ENCODE measurements at places on chromosomes 11 and 22.
A peak's percentile ranks its signal among the peaks of the same experiment; 100 is the strongest.

DNA sequence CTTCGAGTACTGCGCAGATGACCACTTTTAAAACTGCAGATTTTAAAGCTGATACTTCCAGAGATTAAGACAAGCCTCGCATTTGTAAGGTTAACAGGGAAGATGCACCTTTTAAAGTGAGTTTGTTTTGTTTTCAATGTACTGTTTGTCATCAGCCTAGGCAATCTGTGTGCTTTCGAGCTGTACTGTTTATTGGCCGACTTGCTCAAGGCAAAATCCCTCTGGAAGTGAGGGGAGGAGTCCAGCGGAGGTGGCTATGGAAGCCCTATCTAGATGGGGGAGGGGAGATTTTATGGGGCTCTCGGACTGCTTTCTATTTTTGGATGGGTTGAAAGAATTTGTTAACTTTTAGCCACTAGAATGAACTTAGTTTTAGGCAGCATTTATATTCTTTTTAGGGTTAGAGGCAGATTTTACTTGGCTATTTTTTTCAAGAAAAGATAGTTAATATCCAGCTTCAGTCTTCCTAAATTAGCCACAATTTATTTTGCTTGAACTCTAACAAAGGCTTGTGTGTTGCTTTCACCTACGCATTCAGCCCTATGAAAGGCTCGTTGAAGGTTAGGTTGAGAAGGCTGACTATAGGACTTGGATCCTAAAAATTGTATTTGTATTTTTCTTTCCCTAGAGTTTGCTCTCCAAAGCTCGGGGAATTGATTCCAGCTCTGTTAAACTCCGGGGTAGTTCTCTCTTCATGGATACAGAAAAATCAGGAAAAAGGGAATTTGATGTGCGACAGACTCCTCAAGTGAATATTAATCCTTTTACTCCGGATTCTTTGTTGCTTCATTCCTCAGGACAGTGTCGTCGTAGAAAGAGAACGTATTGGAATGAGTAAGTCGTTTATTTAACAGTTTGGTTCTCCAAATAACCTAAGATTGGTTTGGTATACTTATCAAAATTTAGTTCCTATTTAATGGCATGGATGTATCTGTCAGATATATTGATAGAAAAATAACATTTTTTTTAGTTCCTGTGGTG is 2.1 kb downstream of the WEE1 start:
- no peak for DNase-seq

DNA sequence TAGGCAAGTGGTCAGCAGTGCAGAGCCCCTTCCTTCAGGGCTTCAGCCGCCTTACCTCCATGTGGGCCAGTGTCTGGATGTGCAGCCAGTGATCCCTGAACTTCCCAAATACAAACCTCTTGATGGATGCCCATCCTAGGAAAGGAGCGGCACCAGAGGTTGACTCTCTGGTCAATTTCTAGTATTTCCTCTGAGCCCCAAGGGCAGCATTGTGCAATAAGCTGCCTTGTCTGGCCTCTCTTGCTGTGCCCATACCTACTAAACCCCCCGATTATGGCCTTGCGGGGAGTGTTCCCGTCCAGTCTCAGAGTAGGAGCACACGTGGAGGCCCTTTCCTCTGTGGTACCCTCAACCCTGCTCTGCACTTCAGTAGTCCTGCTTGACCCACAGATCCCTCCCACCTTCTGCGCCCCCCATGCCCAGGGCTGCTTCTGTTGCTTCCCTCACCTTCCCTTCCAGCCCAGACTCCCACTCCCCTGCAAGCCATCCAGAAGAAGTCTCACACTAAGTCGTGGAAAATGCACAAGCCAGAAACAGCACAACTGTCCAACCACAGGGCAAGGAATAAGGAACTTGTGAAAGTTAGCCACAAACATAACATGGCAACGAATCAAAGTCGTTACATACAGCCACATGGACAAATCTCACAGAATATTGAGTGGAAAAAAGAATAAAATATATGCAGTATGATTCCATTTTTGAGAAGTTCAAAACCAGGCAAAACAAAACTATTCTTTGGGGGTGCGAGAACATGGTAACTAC is 39.6 kb upstream of the HORMAD2 start:
- no peak for DNase-seq

- no peak for DNase-seq
Measured at GRCh38 chr11:2898366-2899079, 12.9 kb upstream of the CDKN1C start.

- DNase-seq: no peak
Measured at GRCh38 chr11:15836795-15837194, 519.6 kb downstream of the SOX6 start.

GRCh38 chr11:78840623-78841022 is 266.0 kb upstream of the NARS2 start:
- DNase-seq: no peak

- no peak for DNase-seq
Measured at GRCh38 chr11:1921574-1922141, 2.2 kb downstream of the TNNT3 start.

- no peak for DNase-seq
Measured at GRCh38 chr11:19258641-19259230, 18.0 kb upstream of the E2F8 start.

DNA sequence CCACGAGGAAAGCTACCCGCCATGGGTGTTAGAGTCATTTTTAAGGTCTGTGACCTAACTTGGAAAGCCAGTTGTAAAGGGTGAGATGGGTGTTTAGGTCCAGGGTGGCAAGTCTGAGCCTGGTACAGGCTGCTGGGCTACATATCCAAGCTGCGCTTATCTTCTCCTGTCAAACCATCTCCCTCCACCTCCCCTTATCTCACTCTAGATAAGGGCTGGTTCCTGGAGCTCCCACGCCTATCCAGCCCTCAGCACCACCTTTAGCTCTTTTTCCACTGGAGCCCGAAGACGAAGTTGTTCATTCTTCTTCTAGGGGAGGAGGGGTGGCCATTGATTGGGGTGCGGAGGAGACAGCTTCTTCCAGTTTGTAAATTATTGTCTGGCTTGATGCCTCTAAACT is 48.5 kb downstream of the MICAL2 start:
- DNase-seq: no peak

DNA sequence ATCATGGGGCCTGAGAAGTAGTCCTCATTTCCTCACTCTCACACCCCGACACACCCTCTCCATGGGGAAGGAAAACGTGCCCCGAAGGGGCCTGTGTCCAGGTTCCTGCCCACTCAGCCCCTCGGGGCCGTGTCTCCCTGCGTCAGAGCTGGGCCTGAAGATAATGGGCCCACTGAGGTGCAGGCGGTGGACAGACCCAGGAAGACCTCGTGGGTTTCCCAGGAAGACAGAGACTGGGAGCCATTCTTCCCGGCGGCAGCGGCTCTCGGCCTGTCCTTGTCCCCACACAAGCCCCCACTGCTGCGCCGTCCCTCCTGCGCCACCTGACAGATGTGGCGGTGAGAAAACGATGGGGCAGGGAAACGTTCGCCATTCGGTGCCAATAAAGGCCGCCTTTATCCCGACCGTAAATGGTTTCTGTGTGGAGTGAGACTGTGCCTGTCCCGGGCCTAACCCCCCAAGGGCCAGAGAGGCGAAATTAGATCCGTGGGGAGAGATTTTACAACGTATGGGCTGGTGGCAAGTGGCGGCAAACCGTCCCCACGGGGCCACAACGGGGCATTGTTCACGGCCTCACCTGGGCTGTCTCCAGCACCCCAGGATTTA is 89.0 kb downstream of the CDKN1C start:
- no peak for DNase-seq

DNA sequence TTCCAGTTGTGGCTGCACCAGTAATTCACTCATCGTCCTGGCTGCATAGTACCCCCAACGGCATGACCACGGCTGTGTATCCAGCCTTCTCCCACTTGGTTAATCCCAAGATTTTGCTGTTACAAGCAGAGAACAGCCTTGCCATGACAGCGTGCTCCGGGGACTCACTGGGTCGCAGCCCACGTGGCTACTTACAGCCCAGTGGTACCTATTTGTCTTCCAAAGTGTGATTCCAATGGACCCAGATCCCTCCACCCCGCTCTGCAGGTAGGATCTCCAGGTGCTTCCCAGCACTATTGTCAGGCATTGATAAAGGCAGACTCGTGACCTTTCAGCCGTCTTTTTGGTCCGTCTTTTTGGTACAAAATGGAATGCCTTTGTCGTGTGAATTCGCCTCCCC is 119.0 kb upstream of the FGF3 start:
- no peak for DNase-seq

- DNase-seq: no peak
Measured at GRCh38 chr22:36387709-36387958, 133 bp downstream of the MYH9 start.

- DNase-seq: no peak
Measured at GRCh38 chr11:131665344-131665968, 295.0 kb downstream of the NTM start.

GRCh38 chr22:39545386-39546365 is 13.1 kb upstream of the RPS19BP1 start:
- DNase-seq: peak; percentile 52

DNA sequence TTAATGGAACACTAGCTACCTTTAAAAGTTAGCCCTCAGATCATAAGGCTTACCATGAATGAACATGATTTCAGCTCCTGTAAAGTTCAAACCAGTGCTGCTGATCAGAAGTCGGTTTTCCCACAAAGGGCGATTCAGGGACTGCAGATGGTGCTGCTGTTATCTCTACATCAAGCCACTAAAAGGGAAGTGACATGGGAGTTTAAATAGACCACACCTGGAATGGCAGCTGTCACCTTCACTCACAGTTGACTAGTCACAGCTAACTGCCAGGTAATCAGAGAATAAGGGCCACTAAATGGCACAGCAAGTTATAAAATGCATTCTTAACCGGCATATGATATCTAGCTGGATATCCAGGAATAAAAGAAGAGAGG is 581.1 kb upstream of the ARHGAP42 start:
- no peak for DNase-seq

GRCh38 chr11:45181193-45181888 is 34.9 kb downstream of the PRDM11 start:
- no peak for DNase-seq

- no peak for DNase-seq
Measured at GRCh38 chr11:96062134-96062533, 138.2 kb upstream of the MTMR2 start.

DNA sequence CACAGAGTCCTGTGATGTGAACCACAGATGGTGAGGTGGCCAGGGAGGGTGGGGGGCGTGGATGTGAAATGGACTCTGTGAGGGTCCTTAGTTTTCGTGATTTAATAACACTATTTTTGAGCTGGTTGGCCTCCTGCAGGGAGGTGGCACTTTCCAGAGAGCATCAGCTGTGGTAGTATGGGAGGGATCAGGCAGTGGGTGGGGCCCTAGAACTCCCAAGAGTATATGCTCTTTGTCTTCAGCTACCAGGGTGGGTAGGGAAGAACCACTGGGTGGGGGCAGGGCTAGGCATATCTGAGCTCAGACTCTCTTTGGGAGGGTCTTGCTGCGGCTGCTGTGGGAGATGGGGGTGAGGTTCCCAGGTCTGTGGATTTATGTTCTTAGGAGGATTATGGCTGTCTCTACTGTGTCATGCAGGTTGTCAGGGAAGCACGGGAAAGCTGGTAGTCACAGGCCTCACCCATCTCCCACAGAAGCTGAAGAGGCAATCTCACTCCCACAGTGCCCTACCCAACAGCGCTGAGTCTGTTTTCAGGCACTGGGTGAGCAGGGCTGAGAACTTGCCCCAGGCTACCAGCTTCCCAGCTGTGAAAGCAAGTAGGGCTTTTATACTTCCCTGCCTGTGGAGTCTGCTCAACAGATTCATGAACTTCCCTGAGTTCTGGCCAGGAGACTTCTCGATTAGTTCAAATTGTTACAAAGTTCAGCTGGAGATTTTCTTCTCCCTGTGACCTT is 47.9 kb upstream of the SNX19 start:
- no peak for DNase-seq

- DNase-seq: no peak
Measured at GRCh38 chr11:21489416-21490115, 703.3 kb upstream of the ANO5 start.

Measured in stimulated activated CD8-positive, alpha-beta memory T cell treated with anti-CD3 and anti-CD28 coated beads, Interleukin-7, amount 100 ng/mL, for 24 hours (primary cell).